Breast epithelium (tissue), 4 donors: ENCODE measurements at places on chromosomes 6 and 20.

DNA sequence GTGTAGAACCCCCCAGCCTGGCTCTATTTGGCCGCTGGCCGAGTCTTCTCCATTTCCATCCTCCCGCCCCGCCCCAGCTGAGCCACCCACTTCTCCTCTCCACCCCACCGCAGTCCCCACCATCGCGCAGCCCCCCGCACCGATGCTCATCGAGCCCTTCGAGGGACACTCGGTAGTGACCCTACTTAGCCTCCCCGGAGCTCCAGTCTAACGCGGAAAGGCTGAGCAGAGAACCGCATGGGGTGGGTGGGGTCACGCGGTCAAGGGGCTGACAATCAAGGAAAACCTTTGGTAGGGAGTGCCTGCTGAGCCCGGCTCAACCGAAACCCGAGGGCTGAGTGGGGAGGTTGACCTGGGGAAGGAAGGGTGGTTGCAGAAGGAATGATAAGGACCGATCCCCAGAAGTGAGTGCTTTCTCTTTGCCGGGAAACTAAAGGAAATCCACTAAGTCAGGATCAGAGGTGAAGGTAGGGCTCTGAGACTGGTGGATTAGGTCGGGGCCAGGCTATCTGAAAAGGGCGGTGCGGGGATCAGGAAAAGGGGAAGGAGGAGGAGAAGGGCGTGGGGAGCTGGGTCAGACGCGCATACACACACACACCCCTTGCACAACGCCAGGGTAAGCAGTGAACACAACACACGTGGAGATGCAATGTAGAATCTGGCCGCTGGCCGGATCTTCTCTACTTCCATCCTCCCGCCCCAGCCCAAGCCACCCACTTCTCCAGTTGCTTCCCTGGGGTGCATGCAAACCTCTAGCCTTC, 49.8 kb downstream of the CPXM1 start:
- DNase-seq = peak; percentile 42

DNA sequence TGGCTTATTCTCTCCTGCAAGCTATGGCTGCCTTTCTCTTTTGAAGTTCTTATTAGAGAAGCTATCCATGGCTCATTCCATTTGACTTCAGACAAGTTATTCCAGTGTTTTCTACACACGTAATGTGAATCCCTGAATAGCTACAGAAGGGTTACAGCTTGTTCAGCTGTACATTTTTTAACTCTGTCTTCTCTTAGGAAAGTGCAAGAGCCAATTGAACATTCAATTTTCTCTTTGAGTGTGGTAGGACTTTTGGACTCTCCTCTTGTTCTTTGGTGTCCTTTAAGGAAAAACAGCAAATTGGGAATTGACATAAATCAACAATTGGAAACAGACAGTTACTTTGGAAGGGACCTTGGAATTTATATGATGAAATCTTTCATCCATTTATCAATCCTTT, 125.8 kb downstream of the EPM2A start:
- DNase-seq = no peak

GRCh38 chr6:56072856-56073255, 174.5 kb downstream of the COL21A1 start:
- no peak for DNase-seq

GRCh38 chr20:57711311-57711712, 1.5 kb upstream of the PMEPA1 start:
- no peak for DNase-seq

DNA sequence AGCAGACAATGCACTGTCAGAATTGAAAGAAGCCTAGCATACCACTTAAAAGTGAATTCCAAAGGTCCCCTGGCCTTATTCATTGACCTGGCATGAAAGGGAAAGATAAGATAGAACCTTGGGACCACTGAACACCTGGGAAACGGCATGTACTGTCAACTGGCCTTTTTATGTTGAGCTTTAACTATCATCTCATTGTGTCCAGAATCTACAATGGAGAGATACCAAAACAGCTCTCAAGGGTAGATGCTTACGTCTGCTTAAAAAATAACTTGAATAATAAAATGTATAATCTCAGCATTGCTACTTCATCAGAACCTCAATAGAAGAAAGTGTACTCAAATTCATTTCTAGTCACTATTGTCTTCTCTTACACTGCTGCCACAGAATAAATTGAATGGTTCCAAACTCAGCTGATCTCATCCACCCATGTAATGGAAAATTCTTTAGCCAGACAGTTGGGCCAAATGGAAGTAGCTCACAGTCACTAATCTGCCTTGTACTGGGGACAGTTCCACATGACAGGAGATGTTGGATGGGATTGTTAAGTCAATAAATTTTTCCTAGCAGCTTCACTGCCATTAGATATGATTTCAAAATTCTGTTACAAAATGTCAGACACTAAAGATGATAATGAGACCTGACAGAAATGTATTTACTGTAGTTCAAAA, 93.8 kb downstream of the MLIP start:
- no peak for DNase-seq

DNA sequence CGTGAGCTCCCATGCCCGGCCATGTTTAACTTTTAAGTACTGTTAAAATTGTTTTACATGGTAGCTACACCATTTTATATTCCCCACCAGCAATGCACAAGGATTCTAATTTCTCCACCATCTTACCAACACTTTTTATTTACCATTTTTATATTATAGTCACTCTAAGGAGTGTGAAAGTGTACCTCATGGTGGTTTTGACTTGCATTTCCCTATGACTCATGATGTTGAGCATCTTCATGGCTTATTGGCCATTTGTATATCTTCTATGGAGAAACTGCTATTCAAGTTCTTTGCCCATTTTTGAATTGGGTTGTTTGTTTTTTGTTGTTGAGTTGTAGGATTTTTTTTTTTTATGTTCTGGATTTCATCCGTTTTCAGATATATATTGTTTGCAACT, 15.6 kb upstream of the BPHL start:
- DNase-seq = no peak

GRCh38 chr6:106757267-106757666, 127.9 kb downstream of the QRSL1 start:
- DNase-seq = no peak

- no peak for DNase-seq
Observed at GRCh38 chr6:3013486-3013885, 13.8 kb downstream of the NQO2 start.

DNA sequence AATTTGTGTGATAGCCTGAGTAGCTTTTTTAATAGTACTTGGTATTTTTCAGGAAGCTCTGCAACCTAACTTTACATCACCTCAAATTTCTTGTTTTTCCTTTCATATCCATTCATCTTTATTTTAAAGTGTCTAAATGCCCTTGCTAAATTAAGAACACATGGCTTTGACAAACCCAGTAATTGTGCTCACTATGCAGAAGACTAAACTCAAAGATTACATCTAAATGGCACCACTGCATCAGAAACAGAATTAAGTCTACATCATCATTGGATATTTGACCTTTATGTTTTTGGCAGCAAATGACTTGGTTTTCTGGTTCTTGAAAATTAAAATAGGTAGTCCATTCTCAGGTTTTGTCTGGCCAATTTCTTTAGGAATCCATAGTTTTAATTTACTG, 69.6 kb upstream of the HDGFL1 start:
- DNase-seq = no peak

GRCh38 chr6:49675816-49676215, 37.5 kb downstream of the CRISP2 start:
- no peak for DNase-seq

DNA sequence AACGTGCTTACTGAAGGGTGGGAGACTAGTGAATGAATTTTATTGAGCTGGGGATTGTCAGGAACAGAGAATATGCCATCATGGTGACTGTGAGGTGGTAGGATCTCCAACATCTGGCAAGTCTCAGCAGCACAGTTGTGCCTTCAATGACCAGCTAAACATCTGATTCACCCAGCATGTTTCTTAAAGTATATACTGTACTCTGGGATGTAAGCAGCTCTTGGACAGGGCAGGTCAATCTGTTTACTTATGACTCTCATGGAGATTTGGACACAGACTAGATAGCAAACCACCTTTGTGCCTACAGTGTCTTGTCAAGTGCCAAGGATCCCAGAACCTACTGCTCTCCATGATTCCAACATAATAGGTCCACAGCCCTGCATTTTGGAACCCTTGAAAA, 801.0 kb upstream of the CITED2 start:
- DNase-seq = no peak

- no peak for DNase-seq
Observed at GRCh38 chr6:6678811-6679210, 90.3 kb downstream of the LY86 start.

GRCh38 chr20:63695424-63696305, 787 bp upstream of the TNFRSF6B start:
- DNase-seq = no peak

DNA sequence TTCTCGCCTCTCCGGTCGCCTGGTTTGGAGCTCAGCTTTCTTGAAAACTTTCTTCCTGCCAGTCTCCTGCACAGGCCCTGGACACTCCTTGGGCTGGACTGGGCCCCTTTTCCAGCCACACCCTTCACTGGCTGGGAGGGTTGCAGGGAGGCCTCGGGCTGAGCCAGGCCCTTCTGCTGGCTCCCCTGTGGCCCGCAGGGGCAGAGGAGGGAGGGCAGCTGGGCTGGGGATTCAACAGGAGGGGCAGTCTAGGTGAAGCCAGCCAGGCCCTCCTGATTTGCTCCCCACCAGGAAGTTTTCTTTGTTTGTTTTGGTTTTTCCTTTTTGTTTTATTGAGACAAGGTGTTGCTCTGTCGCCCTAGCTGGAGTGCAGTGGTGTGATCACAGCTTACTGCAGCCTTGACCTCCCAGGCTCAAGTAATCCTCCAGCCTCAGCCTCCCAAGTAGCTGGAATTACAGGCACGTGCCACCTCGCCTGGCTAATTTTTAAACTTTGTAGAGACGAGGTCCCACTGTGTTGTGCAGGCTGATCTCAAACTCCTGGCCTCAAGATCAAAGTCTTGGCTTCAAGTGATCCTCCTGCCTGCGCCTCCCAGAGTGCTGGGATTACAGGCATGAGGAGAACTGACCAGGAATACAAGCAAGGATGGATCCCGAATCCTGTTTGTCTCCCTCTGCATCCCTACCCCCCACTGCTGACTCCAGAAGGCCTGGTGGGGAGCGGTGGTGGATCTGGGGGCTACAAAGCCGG, 23.5 kb upstream of the CDH22 start:
- DNase-seq = no peak
